ENCODE measurements at places on chromosomes 3 and 15.

- no peak for DNase-seq
These were observed 6.3 kb downstream of the INSYN1 start for GRCh38 chr15:73746883-73747282.

DNA sequence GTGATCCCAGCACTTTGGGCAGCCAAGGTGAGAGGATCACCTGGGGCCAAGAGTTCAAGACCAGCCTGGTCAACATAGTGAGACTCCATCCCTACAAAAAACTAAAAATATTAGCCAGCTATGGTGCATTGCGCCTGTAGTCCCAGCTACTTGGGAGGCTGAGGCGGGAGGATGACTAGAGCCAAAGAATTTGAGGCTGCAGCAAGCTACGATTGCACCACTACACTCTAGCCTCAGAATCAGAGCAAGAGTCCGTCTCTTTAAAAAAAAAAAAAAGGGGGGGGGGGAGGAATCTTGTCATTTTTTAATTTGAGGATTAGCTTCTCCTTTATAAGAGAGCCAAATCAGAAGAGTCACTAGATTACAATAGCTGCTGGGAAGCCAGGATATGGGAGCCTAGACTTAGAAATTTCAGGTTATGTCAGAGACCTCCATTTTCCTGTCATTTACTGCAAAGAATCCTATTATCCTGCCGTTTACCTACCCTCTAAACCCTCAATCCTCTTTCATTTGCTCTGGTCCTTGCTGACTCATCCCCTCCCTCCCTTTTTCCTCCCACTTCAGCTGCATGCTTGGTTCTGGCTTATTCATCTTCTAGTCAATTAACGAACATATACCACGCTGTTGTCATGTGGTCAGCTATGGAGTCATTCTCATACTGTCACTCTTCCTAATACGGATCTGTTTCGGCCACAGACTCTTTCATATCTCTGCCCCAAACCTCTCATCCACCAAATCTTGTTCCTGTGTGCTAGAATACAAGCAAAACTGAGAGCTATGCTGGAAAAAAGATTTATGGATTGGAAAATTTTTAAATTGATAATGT is 83.8 kb upstream of the PPIB start:
- peak; percentile 37 for DNase-seq

GRCh38 chr3:93994056-93994455 is 14.1 kb downstream of the ARL13B start:
- DNase-seq, result no peak

GRCh38 chr3:67037615-67038014 is 39.5 kb downstream of the KBTBD8 start:
- peak; percentile 78 for DNase-seq

DNA sequence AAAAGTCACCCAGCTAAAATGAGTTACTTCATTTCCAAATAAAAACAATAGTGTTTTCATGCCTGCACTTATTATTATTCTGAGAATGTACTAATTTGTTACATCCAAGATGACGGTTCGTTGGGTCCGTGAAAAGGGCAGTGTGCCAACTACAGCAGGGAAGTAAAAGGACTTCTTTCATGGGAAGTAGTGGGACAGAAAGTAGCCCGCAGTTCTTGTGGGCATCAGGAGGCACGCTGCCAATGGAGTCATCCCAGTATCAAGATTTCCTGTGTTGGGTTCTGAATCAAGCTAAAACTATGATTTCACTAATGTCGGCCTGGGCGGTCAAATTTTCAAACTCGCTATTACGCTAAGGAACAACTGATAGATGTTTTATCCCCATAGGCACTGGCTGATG is 254.5 kb upstream of the SOX2 start:
- DNase-seq, result no peak

- DNase-seq, result no peak
These were observed 106.0 kb downstream of the LRIG1 start for GRCh38 chr3:66394753-66395249.

- DNase-seq, result no peak
These were observed 17.7 kb upstream of the FEM1B start for GRCh38 chr15:68259883-68260282.

DNA sequence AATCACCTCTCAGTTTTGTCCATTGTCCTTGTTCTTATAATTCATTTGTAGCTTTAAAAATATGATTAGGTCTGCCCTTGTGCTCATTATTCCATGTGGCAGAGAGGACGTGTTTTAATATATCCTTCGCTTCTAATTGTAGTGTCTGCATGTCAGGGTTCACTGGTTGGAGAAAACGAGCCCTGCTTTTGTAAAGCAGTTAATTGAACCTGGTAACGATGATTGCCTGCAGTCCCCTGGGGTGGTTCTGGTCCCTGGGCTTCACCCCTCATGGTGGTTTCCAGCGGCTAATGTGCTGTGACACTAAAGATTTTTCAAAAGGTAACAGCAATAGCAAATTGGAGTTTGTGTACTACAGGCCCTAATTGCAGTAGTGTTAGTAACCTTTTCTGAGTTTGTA is 299.6 kb downstream of the CACNA2D3 start:
- no peak for DNase-seq

GRCh38 chr15:68818066-68818768 is 2.5 kb downstream of the ANP32A start:
- DNase-seq, result peak; percentile 75

DNA sequence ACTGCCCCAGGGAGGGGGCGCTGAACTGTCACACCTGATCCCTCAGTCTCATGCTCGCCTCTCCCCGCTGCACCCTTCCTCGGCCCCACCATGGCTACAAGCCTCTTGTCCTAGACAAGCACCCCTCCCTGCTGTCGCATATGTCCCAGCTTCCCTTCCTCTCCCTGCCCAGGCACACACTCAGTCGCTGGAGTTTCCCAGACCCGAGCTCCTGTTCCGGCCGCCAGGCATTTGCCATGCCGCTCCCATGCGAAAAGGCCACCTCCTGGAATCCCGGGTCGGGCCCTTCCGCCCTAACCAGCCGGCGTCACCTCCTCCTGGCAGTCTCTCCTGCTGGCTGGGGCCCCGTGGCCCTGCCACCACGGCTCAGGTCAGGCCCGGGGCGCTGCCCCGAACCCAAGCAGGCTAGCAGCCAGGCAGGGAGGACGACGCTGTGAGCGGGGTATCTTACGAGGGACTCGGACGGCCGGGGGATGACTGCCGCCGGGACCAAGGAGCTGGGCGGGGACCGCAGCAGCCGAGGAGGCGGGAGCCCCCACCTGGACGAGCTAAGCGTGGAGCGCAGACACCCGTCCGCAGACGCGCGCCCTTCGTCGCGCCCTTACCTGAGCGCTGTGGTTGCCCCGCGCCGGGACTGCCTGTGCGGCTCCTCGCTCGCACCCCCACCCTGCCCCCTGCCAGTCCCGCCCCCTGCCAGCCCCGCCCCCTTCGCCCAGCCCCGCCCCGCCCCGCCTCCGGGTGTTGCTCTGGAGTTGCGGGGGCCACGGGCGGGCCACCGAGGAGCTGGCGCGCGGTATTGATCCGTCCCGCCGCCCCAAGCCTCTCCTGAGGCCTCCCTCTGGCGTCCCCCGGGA is at the start of gene ALS2CL:
Gene ALS2CL, minus strand, starts transcription at position 642 of the 854 bp plus-strand sequence. CDS start 4,239 bp downstream, outside the sequence.
- peak; percentile 3 for DNase-seq

- no peak for DNase-seq
These were observed 229.5 kb downstream of the ATP8B4 start for GRCh38 chr15:49889536-49889935.

DNA sequence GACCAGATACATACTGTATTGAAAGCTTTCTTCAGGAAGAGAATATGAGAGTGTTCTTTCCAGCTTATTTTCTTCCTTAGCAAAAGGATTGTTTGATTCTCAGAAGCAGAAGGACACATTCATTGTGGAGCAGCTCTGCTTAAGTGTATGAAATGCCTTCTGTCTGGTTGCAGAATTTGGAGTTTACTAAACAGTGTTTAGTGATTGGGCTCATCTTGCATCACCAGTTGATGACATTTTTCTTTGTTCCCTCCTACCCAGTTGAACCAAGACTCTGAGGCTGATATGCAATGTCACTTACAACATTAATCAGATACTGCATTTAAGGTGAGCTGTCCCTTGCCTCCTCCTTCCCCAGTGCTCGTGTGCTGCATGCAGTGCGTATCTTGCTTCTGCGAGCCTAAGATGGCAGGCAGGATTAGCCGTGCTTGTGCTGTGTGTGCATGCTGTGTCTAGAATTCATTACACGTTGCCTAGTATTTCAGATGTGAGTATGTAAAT is 18.4 kb downstream of the ZBTB38 start:
- no peak for DNase-seq

DNA sequence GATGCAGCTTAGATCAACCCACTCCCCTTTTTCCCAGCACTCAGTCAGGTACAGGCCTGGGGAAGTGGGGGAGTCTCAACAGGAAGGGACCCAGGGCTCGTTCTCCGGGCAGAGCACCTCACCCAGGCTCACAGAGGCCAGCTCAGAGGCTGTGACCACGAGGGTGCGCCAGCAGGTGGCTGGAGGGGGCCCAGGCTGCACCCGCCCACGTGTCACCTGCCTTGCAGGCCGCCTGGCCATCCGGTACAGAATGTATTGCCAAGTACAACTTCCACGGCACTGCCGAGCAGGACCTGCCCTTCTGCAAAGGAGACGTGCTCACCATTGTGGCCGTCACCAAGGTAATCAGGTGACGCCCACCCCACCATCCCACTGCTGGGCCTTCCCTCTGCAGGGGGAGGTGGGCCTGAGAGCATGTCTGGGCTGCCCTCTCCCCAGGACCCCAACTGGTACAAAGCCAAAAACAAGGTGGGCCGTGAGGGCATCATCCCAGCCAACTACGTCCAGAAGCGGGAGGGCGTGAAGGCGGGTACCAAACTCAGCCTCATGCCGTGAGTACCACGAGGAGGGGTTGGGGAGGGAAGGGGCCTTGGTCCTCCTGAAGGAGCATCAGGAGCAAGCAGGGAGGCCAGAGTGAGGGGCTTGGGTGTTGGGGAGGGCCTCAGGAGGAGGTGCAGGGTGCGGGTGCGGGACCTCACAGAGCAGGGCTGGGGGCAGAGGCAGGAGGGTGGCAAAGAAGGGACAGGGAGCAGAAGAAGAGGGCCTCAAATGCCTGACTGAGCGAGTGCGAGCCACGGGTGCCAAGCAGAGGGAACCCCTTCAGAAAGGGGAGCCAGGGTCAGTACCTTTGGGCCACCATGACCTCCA is 14.0 kb upstream of the LMAN1L start:
- DNase-seq, result no peak

All from hematopoietic multipotent progenitor cell treated with erythropoietin and hydrocortisone succinate and interleukin-3 and kit ligand, for 8 days (in vitro differentiated cells).